ENCODE measurements at places on chromosomes 6 and 20.

GRCh38 chr20:62395311-62396242 lies 8.7 kb downstream of the RPS21 start:
- no peak for DNase-seq

DNA sequence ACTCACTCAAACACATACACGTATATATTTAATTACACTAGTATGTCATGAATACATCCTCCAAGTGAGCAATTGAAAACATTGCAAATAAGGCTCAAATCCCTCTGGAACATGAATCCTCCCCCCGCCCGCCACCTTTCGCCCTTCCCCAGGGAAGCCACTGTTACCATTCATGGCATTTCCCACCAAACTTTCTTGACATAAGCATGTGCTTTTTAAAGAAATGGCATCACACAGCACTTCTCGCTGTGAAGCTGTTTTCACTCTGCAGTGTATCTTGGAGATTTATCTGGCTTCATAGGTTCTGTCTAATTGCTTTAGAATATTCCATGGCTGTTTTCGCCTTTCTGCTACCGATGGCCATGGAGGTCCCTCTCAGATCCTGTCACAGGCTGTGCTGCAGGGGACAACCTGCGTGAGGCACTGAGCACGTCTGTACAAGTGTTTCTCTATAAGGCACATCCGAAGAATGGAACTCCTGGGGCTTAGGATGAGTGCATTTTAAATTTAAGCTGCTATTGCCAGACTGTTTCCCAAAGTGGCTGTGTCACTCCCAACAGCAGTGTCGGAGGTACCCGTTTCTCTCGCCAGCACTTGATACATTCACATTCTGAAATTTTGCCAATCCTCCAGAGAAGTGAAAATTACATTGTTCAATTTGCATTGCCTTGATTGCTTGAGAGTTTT lies 22.2 kb upstream of the PHACTR3 start:
- no peak for DNase-seq

DNA sequence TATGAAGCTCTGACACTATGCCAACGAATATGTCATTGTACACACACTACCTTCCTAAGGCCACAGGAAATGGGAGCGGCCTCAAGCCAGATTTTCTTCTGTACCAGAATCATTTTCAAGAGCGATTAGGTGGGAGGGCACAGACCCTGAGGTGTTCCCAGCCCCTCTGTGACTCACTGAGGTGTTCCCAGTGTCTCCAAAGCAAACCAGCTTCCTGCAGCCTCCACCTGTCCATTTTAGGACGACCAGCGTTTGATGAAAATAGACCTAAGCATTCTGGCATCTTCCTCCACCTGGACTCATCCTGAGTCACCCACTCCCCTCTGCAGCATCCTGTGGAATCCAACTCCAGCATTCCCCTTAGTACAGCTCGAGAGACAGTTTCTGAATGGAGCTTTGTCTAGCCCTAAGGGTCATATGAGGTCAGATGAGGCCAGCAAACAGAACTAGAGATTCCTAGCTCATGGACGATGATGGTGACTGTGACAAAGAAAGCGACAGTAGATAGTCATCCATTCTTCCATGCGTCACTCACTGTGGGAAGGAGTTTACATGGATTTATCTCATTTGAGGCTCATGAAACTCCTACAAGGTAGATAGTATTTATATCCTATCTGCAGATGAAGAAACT lies 203.4 kb downstream of the PTPRT start:
- DNase-seq = no peak

GRCh38 chr6:128310451-128310850 lies 209.9 kb downstream of the PTPRK start:
- no peak for DNase-seq

GRCh38 chr6:5435449-5435848 lies 174.1 kb downstream of the FARS2 start:
- no peak for DNase-seq

- no peak for DNase-seq
Measured at GRCh38 chr6:39063526-39063925, 14.9 kb downstream of the GLP1R start.

GRCh38 chr20:61686051-61686936 lies 379.4 kb downstream of the TAF4 start:
- no peak for DNase-seq

DNA sequence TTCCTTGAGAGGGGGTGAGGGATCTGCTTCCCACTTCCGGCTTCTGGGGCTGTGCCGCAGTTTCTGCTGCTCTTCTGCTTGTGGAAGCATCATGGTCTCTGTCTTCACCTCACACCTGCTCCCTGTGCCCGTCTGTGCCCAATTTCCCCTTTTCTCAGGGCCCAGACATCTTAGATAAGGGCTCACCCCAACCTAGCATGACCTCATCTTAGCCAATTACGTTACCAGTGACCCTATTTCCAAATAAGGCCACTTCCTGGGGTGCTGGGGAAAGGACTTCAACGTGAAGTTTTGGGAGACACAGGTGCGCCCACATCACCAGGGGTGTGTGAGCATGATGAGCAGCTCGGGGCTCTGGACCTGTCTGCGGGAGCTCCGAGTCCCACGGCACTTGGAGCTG lies 20.7 kb upstream of the RBBP8NL start:
- DNase-seq = no peak

DNA sequence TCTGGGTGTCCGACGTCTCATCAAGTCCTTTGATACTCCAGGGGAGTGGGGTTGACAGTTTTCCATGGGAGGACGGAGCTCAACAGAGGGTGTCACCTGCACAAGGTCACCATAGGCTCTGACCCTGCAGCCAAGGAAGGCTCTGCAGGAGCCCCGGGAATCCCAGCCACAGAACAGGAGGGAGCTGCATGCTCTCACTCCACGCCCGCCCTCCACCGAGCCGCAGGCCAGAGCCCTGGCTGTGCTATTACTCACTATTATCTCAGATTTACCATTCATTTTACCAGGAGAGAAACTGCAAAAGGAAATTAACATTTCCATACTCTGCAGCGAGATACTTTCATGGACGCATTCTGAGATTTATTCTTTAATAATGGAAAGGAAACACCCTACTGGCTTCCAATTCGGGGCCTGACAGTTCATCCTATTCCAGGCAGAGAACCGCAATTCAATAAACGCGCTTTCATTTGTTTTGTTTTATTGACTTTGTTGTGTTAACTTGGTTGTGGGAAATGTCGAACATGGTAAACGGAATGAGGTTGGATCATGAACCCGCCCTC lies 18.3 kb upstream of the NTSR1 start:
- DNase-seq = no peak

- no peak for DNase-seq
Measured at GRCh38 chr6:129419324-129419723, 290.7 kb downstream of the ARHGAP18 start.

- DNase-seq = no peak
Measured at GRCh38 chr6:168155193-168155592, 76.2 kb upstream of the FRMD1 start.

- no peak for DNase-seq
Measured at GRCh38 chr6:88989215-88989614, 25.8 kb upstream of the RNGTT start.

DNA sequence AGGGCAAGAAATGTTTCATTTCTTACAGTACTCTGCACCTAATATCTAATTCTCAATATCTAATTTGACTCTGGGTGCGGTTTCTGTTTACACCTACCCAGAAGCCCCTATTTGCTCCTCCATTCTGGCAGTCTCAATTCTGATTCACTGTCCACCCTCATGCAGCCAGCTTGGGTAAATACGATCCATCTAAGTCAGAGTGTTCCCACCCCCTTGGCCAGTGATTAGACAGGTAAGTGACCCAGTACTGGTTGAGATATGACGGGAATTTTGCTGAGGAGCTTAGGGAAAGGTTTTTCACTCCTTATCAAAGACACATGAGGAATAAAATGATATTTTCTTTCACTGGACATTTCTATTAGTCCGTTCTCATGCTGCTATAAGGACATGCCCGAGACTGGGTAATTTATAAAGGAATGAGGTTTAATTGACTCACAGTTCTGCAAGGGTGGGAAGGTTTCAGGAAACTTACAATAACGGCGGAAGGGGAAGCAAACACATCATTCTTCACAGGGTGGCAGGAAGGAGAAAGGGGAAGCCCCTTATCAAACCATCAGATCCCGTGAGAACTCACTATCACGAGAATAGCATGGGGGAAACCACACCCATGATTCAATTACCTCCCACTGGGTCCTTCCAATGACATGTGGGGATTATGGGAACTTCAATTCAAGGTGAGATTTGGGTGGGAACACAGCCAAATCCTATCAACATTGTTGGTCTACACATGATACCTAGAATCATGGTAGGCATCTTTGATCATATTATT lies 29.4 kb downstream of the GLO1 start:
- no peak for DNase-seq

GRCh38 chr20:50959543-50960126 lies 1.0 kb downstream of the MOCS3 start:
- no peak for DNase-seq

GRCh38 chr6:74287441-74287840 lies 591.4 kb downstream of the CD109 start:
- DNase-seq = no peak

GRCh38 chr6:25659633-25660368 lies 7.8 kb downstream of the SCGN start:
- no peak for DNase-seq

DNA sequence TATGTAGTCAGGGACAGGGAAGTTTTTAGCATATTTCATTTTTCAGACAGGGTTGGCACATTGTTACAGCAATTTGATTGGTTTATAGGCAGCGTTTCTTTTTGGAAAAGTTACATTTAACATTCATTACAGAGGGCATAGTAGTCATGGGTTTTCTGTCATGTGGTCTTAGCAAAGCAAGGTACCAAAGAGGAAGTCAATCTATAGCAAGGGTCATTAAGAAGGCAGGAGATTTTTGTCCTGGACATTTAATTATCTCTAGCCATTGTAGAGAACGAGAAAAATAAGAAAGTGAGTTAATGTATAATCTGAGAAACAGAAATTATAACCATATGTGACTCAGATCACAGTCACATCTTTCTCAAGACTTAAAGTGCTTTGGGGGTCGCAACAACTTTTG lies 47.4 kb downstream of the TPD52L1 start:
- DNase-seq = no peak

GRCh38 chr6:4607793-4608192 lies 168.4 kb upstream of the CDYL start:
- no peak for DNase-seq

GRCh38 chr6:141183368-141183767 lies 949.4 kb upstream of the GJE1 start:
- DNase-seq = no peak

- DNase-seq = no peak
Measured at GRCh38 chr20:47957135-47957534, 171.9 kb upstream of the SULF2 start.

DNA sequence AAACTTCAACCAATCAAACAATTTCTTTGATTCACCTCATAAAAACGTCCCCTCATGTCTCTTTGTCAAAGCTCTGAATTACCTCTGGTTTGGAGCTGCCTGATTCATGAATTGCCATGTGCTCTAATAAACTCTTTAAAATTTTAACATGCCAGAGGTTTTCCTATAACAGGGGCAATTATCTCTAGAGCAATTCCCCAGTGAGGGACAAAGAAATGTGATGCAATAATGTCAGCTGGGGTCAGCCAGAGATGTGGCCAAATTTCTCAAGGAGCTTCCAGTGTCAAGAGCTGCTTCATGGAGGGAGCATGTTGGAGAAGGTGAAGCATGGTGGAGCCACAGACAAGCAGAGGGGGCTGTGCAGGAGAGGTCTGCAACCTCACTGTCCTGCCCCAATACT lies 38.7 kb upstream of the RFPL4B start:
- no peak for DNase-seq

- DNase-seq = no peak
Measured at GRCh38 chr6:12198851-12199250, 91.3 kb upstream of the EDN1 start.

DNA sequence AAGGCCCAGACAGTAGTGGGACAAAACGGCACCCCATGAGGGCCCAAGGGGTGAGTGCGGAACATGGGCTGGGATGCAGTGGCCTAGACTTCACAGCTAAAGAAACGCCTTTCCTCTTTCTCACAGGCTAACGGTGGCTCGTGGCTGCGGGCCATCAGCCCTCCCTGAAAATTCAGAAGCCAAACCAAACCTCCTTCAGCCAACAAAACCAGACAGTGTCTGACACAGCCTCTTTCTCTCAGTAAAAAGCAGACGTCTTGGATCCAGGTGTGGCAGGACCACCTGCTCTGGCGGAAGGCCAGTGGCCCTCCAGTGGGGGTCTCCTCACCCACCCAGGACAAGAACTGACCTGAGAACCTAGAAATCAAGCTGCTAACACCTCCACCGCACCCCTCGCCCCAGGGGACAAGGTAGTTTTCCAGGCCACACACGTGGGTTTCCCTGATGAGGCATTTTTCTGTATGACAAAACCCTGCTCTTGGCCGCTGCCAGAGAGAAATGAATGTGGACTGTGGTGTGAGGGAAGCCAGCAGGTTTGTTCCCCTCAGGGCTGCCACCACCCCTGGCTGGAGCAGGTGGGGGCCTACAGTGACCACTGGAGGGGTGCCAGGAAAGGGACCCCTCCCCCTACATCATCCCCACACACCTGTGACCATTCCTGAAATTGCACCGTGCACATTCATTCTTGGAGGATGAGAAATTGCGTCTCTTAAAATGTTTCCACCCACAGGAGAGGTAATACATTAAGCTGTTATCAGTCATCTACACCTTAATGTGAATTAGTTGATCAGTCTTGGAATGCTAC lies 76.8 kb upstream of the PIM1 start:
- no peak for DNase-seq

- no peak for DNase-seq
Measured at GRCh38 chr20:32004963-32005362, 5.3 kb upstream of the CCM2L start.

DNA sequence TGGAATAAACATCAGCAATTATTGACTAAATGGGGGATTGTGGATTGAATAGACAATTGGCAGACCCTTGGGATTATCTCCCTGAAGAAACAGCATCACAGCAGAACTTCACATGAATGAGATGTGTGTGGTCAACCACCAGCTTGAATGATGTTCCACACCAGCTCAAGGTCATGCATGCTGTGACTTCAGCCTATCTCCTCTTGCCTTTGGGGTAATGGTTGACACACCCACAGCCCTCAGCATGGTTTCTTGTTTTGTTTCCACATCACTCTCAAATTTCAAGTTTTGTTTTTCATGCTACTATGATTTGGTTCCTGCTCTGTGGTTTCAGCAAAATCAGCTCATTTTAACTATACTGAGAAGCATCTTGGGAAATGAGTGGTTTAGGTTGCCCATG lies 94.3 kb downstream of the PAK5 start:
- DNase-seq = no peak

DNA sequence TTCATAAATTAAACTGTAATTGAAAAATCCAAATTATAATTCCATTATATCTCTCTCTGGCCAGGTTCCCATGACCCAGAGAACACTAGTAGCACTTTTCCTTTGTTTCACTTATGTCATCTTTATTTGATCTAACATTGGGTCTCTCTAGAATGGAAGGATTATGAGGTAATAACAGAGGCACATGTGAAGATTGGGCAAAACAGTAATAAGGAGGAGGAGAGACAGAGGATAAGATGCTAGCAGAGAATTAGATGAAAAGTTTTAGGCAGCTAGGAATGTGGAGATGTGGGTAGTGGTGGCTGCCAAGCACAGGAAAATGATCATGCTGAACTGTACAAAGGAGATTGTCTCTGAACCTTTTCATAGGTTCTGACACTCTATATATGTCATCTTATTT lies 3.3 kb downstream of the TAB2 start:
- DNase-seq = no peak

Data from activated T-helper 1 cell treated with Interleukin-2 at 50 U/mL for 16 hours (primary cell).